CD4-positive, CD25-positive, alpha-beta regulatory T cell (primary cell): ENCODE measurements at places on chromosomes 7 and 10. TPM values are rescaled to one million over a fixed set of nuclear protein-coding genes. Genes with fewer than 3 reads are reported as not detected.

AKR1C3 gene
- 7.4 TPM for total RNA-seq

RPEL1 gene
- total RNA-seq = not detected

ADAMTS14 gene
- not detected for total RNA-seq

IFIT2 gene
- 10.0 TPM for total RNA-seq

VENTX gene
- total RNA-seq = not detected

IFIT3 gene
- 9.0 TPM for total RNA-seq

FOXI2 gene
- total RNA-seq = not detected

GATA3 gene
- 182 TPM for total RNA-seq

PLXDC2 gene
- 1.8 TPM for total RNA-seq

CALCR gene
- not detected for total RNA-seq

GPR22 gene
- total RNA-seq = not detected

DUSP5 gene
- 142 TPM for total RNA-seq

LIPM gene
- total RNA-seq = not detected

GGCT gene
- total RNA-seq = 10.9 TPM

INMT gene
- not detected for total RNA-seq

GRID2IP gene
- 0.15 TPM for total RNA-seq

CAMK2B gene
- total RNA-seq = not detected

SPRN gene
- total RNA-seq = not detected

WDR91 gene
- total RNA-seq = 34.9 TPM

MAGI2 gene
- not detected for total RNA-seq

CALD1 gene
- total RNA-seq = 3.9 TPM

IKZF1 gene
- total RNA-seq = 376 TPM

NXPH1 gene
- not detected for total RNA-seq

RBM20 gene
- 0.72 TPM for total RNA-seq

PRSS1 gene
- not detected for total RNA-seq

SLC39A12 gene
- total RNA-seq = not detected

AS3MT gene
- 0.37 TPM for total RNA-seq

STAM gene
- 154 TPM for total RNA-seq

ZNF853 gene
- total RNA-seq = 0.96 TPM

SKIDA1 gene
- 0.10 TPM for total RNA-seq

PGAM2 gene
- total RNA-seq = 1.1 TPM

PRXL2A gene
- 0.76 TPM for total RNA-seq

BCCIP gene
- 34.0 TPM for total RNA-seq
